DMS 273 treated with DMSO at 0.1 percent for 48 hours (cell line): ENCODE measurements at places on chromosomes 6 and 20.
A peak's percentile ranks its signal among the peaks of the same experiment; 100 is the strongest.

DNA sequence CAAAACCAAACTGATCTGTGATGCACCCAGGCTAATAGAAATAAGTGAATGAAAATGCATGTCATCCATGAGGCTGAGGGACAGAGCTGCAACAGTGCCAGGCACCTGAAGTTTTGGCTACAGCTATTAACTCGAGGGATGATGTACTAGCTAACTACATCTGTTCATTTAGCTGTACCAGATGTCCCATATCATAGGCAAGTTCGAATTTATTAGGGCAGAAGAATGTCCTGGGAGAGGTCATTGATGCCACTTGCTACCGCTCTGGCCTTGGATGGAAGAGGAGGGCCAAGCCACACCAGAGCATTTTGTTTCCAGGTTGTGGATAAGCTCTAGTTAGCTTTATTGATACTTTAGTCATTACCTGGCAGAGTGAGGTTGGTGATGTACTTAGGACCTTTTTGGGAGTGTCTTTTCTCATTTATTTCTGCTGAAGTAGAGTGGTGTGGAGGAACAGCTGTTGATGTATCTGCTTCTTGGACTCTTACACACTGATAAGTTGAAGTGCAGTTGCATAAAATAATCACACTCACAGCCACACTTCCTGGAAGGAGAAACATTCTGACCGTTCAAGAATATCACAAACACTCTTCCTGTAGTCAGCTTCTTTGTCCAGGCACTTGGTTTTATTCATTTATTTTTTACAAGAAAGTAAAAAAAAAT, 8.2 kb downstream of the ZFAND3 start:
- DNase-seq = peak; percentile 57

DNA sequence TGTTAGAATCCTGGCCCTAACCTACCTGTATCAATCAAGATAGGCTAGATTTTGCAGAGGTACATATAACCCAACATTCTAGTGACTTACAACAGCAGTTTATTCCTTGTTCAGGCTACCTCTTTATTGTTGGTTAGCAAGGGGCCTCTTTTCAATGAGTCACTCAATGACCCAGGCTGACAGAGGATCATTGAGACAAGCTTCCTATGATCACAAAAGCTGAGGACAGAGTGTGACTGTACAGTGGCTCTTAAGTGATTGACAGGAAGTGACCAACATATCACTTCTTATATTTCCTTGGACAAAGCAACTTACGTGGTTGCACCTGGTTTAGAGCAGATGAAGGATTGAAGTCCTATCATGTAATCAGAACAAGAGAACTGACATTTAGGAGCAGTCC, 740.9 kb downstream of the FRK start:
- no peak for DNase-seq

DNA sequence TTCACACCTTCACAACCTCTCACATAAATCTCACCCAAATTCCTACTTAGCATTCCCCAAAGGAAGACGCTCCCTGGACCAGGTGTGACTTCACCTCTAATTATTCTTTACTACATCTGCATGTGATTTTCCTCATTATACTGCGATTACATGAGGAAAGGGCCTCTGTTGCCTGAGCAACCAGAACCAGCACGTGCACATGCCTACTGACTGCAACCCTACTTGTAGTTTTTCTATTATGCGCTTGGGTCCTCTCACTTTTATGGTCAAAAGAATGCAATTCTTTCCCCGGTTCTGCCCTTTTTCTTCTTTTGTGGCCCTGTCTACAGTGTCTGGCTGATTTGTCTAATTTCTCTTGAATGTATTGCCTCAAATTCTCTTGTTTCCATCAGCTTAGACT, 20.4 kb upstream of the ANKEF1 start:
- DNase-seq = no peak

DNA sequence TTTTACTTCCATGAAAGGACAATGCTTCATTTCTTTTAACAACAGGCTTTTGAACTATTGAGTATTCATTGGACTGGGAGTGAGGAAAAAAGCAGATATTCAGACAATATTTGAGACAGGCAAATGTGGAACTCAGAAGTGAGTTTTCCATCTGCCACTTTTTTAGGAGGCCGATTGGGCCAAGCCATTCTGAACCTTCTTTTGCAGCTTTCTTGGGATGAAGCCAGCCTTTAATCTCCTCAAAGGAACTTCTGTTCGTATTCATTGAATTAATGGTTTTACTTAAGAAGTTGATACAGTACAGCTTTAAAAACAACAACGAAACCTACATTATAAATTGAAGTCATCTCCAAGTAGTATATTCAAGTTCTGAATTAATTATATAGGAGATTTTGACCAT, 187.1 kb upstream of the RNF217 start:
- no peak for DNase-seq

- no peak for DNase-seq
Observed at GRCh38 chr6:75167325-75167724, 38.5 kb downstream of the COL12A1 start.
